Fibroblast of the aortic adventitia (primary cell): ENCODE measurements at places on chromosomes 1 and 21.
A peak's percentile ranks its signal among the peaks of the same experiment; 100 is the strongest.

DNA sequence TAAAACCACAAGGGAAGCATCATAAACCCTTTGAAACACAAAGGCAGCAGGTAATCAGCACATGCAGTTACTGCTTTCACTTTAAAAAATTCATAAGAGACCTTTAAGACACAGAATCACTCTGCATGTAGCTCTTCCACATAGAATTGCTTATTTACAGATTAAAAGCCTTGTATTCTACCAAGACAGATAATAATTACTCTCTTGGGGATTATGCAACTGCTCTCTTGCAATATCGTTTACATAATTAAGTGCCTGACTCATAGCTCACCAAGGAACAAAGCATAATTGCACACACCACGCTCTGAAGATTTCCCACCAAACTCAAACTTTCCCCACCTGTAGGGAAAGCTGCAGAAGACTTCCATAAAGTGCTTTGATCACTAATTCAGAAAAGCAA lies 87.9 kb downstream of the VAV3 start:
- peak; percentile 60 for DNase-seq

GRCh38 chr1:229689273-229689672 lies 63.2 kb downstream of the URB2 start:
- no peak for DNase-seq

GRCh38 chr21:32584472-32584871 lies 851 bp downstream of the TCP10L start:
- DNase-seq = no peak

DNA sequence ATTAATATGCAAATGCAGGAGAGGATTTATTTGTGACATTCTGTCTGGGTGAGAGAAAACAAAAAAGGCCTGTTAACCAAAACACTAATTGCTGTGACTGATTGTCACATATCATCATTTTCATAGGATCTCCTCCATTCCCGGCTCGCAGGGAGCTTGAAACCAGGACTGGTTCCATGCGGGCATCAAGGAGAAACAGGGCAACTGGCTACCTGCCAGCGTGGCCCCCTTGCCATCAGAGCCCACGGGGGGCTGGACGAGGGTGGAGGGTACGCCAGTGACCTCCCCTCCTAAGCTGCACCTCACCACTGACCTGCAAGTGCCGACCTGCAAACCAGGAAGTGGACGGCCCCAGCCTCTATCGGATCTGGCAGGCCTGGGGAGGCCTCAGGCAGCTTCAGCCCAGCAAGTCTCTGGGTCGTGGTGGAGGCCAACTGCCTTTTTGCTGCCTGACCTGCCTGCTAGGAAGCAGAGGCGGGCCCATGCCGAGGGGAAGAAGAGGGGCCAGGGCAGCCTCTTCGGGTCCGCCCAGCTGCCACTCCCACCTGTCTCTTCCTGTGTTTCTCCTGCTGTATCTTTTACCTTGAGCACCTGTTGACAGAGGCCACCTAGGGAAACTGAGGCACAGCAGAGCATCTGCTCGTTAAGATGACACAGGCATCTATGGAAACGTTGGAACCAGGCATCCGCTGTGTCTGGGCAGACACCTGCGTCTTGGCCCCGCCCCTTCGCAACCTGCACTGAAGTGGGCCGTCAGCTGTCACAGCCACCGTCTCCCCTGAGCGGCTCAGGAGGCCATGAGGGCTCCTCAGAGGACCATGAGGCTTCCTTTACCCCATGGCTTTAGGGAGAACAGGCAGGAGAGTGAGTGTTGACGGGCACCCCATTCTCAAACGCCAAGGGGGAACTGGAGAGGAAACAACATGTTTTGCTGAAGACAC lies 74.8 kb downstream of the CASZ1 start:
- DNase-seq = no peak

DNA sequence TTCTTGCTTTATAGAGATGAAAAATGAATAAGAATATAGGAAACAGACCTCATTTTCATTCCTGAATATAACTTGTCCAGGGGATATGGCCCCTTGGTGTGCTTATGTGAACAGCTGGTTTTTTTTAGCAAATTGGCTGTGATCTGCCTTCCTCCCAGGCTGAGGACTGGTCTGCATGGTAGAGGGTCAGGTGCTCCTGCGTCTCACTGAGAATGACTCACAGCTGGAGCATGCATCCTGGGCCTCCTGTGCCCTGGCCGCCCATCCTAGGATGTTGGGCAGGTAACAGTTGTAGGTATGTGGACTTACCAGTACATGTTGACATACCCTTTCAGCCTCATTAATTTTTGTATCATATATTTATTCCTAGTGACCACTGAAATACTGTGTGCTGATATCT lies 29.8 kb downstream of the AGT start:
- DNase-seq = no peak

- DNase-seq = no peak
These were observed 13.3 kb downstream of the TGFBR3 start for GRCh38 chr1:91872559-91873081.

DNA sequence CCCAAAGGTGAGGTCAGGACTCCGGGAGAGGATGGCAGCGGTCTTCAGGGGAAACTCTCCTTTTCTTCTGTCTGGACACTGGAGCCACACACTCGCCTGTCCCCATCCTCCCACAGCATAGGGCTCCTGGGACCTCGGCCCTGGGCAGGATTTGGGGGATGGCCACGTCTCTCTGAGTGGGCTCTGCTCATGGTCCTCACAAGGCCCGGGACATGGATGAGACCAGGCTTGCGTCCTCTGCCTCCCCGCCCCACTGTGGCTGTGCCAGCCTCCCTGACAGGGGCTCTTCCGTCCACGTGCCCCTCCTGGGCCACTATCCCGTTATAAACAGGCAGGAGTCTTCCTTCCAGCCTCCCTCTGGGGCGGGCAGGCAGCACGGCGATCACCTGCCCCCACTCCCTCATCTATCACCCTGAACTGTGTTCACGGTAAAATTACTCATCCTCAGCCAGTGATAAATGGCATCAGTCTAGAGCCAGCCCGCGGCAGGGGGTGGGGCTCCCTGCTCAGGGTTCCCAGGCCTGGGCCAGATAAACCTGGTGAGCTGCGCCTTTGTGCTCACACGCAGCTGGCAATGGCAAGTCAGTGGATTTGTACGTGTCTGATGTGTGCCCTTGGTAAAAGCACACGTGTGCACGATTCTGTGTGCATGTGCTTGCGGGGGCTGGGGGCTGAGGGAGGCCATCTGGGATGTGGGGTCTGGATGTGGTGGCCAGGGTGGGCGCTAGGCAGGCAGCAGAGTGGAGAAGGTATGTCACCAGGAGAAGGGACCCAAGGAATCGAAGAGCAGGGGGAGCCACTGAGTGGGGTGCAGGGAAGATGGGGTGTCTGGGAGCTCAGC lies 12.6 kb upstream of the SAMD11 start:
- peak; percentile 17 for DNase-seq

GRCh38 chr1:187942986-187943385 lies 1114.2 kb downstream of the PLA2G4A start:
- DNase-seq = no peak

- DNase-seq = no peak
These were observed 97.6 kb upstream of the MAGI3 start for GRCh38 chr1:113292603-113293255.

GRCh38 chr1:235782601-235783000 lies 84.1 kb downstream of the LYST start:
- peak; percentile 42 for DNase-seq

GRCh38 chr1:81792184-81792583 lies 8.6 kb upstream of the ADGRL2 start:
- no peak for DNase-seq

- DNase-seq = peak; percentile 32
These were observed 5.7 kb downstream of the DOCK7 start for GRCh38 chr1:62682531-62682930.

DNA sequence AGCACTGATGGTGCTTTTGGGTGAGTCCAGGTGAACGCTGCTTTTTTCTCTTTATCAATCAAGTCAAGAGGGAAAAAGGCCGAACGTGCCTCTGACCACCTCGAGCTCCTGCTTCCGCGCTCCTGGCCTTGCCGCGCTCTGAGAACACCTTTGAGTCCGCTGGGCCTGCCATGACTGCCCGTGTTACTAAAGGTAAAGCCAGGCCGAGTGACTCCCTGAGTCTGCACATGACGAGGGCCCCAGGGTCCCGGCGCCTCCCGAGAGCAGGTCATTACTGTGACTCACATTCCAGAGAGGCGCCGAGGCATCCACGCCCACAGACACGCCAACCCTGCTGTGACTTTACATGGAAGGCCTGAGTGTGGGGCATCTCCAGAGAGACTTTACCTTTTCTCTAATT lies 11.1 kb downstream of the POFUT2 start:
- DNase-seq = no peak

DNA sequence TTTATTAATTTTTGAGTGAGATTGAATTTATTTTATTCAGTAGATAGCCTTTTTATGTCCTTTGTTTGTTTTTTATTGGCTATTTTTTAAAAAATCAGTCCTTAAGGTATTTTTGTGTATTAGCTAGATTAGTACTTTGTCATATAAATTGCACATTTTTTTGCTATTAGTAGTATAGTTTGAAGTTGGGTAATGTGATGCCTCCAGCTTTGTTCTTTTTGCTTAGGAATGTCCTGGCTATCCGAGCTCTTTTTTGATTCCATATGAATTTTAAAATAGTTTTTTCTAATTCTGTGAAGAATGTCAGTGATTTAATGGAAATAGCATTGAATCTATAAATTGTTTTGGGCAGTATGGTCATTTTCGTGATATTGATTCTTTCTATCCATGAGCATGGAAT lies 80.4 kb downstream of the MAN1A2 start:
- peak; percentile 9 for DNase-seq

DNA sequence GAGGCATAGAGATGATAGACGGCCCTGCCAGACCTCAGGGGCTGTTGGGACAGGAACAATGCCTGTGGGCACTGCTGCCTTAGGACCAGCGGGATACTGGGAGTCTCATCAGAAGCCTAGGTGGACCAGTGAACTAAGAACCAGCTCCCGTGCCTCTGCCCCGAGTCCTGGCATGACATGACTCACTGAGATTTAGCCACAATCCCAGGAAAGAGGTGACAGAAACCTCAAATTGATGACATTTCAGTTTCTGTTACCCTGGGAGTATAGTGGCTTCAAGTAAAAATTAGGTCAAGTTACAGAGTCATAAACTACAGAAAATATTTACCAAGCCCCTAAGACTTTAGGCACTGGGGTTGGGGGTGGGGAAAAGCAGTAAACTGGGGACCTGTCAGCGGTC lies 74.6 kb upstream of the GADD45A start:
- DNase-seq = no peak

GRCh38 chr1:187817782-187818181 lies 989.0 kb downstream of the PLA2G4A start:
- no peak for DNase-seq

DNA sequence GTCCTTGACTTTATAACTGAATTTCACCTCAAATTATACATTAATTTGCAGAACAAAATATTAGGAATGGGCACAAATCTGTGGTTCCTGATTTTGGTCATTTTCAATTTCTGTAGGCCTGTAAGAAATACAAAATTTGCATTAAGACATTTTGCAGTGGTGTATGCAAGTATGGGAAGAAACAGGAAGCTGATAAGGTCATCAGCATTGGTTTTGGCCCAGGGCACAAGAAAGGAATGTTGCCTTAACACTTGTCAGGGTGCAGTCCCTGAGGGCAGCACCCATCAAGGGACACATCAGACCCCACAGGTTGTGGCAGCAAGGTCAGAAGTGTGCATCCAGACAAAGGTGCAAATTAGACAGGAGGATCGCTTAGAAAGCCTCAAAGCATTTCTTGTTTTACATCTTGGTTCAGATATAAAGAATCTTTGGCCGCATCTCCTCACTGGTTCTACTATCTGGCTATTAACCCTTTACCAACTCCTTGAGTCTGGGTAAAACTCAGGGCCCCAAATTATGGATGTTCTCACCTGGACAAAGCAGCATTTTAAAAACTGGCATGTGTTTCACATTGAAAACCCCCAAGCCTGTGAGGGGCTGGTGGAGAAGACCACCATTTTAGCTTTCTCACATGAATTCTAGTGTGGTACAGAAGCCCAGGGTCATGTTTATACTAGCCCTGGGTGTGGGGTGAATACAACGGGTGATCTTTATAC lies 182.4 kb downstream of the CDC7 start:
- no peak for DNase-seq

- peak; percentile 73 for DNase-seq
These were observed 1.1 kb upstream of the COQ8A start for GRCh38 chr1:226938903-226939437.

DNA sequence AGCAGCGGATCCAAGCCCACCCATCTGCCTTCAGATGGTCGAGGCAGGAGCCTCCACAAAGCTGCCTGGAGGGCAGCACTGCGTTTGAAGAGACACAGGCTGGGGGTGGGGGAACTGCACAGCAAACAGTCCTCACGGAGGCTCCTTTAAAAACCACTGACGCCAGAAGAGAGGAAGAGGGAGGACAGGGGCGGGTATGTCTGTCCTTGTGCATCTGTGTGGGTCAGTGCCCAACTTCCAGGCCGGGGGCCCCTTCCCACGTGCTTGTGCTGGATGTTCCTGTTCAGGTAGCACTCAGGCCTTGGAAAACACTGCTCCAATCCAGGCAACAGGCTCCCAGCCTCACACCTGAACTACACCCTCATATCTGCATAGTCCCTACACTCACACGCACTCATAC lies 7.7 kb downstream of the AHDC1 start:
- no peak for DNase-seq

GRCh38 chr1:76657623-76658022 lies 209.7 kb upstream of the ST6GALNAC5 start:
- DNase-seq = no peak

- DNase-seq = no peak
These were observed 16.0 kb downstream of the TNFSF4 start for GRCh38 chr1:173191011-173191705.

DNA sequence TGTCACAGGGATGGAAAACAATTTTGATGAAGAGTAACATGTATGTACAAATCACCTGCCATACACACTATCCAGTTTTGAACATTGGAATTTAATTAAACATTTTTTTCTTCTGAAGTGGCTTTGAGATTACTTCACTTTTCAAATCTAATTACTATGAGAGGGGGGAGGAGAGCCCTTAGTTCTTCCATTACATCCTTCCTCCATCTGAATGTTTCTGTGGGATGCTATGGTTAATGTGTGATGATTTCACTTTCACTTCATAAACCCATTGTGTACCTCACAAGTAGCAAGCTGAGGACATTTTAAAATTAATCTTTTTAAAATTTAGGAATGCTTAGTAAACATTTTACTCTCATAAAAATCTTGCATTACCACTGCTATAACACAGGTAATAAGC lies 156.9 kb downstream of the RUNX1 start:
- peak; percentile 57 for DNase-seq
